ENCODE measurements at places on chromosomes 7 and 10. TPM values are rescaled to one million over a fixed set of nuclear protein-coding genes. Genes with fewer than 3 reads are reported as not detected.

Gene CXCL12
- total RNA-seq = 6.5 TPM

Gene FAM170B
- total RNA-seq = not detected

Gene MINDY4
- 5.0 TPM for total RNA-seq

Gene NKX1-2
- not detected for total RNA-seq

Gene ADAMTS14
- not detected for total RNA-seq

Gene PCLO
- 3.8 TPM for total RNA-seq

Gene PPP1R3C
- 0.65 TPM for total RNA-seq

Gene VWA2
- total RNA-seq = under 0.01 TPM

Gene SLC13A1
- not detected for total RNA-seq

Gene GNAT3
- not detected for total RNA-seq

Gene HYAL4
- 0.86 TPM for total RNA-seq

Gene PLEKHA8
- 20.7 TPM for total RNA-seq

Gene TMEM196
- not detected for total RNA-seq

Gene HECW1
- total RNA-seq = not detected

Gene SEM1
- 25.7 TPM for total RNA-seq

Gene EVX1
- not detected for total RNA-seq

Gene MEOX2
- 35.8 TPM for total RNA-seq

Gene OR2A7
- total RNA-seq = not detected

Gene SPDYE6
- total RNA-seq = 0.33 TPM

Gene LCOR
- total RNA-seq = 29.4 TPM

Gene SCIN
- 0.33 TPM for total RNA-seq

Gene PRLHR
- total RNA-seq = not detected

Gene EPHA1
- not detected for total RNA-seq

Gene TMEM130
- not detected for total RNA-seq

Gene VWDE
- total RNA-seq = not detected

Gene RBAK
- total RNA-seq = 9.4 TPM
